GM04504 (cell line): ENCODE measurements at places on chromosomes 1 and 21.

DNA sequence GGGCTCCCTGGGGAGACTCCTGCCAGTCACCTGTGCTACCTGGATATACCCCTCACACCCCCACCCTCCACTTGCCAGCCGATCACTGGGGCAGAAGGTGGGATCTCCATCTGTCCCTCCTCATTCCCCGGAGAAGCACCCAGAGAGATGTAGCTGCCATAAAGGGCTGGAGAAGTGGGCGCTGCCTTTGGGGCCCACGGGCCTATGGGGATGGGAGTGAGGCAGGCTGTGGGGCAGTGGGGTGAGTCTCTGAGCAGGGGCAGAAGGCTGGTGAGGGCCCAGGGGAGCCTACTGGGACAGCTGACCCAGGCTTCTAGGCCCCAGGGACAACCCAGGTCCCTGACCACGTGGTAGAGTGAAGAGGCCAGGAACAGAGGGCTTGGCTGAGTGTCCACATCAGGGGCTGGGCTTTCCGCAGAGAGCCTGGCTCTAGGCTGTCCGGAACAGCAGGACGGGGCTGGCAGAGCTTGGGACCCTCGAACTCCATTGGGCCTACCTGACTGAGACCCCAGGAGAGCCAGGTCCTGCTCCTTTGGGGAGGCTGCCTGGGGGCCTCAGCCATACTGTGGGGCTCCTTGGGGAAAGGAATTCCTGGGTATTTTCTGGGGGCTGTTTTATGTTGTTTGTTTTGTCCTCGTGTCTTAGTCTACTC lies 205.9 kb upstream of the VAMP3 start:
- no peak for DNase-seq

DNA sequence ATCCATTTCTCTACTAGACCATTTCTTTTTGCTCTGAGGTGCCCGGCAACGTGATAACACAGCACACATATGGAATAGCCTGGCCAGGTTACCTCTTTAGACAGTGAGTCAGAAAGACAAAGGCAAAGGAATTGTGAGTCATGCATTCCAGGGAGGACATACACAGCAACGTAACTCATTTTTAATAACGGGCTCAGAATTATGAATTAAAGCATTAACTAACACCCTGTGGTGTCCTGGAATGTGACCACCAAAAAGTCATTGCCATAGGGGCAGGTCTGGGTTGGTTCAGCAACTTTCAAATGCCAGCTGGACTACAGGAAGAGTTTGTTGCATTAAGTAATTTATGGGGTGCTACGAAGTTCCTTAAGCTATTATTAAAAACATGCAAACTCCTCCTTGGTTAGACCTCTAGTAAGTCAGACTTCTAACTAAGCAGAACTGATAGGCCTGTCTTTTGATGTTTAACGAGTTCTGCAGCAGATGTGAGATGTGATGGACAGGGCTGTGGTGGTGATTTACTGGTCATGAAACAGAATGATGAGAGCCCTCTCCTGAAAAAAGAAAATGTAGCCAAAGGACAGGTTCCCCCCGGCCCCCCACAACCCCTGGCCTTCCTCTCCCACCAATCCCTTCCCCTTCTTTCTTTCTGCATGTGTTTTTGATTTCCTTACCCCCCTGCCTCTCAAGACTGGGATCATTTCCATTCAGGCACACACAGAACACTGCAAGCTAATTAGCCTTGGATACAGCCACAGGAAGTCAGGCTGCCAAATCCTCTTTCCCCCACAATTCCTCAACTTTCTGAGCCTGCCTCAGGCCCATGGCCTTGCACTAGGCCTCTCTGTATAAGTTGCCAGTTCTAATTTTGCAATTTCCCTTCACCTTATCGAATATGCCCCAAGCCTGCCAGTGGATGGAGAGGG lies 88.9 kb upstream of the HAO2 start:
- peak; percentile 68 for DNase-seq

DNA sequence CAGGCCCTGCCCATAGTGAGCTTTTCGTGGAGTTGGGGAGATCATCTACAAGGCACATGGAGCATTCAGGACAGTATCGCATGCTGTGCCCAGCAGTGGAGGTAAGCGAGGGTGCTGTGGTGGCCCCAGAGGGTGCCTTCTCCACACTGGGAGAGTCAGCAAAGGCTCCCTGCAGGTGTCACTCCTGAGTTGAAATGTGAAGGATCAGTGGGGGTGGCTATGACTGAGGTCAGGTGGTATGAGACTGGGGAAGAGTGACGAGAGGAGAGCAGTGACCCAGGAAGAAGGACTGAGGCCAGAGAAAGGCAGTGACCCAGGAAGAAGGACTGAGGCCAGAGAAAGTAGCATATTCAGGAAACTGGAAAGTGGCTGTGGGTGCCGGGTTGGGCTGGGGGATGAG lies 53.0 kb downstream of the SPAG17 start:
- DNase-seq, result no peak

GRCh38 chr1:8011923-8012858 lies 13.9 kb downstream of the ERRFI1 start:
- no peak for DNase-seq

DNA sequence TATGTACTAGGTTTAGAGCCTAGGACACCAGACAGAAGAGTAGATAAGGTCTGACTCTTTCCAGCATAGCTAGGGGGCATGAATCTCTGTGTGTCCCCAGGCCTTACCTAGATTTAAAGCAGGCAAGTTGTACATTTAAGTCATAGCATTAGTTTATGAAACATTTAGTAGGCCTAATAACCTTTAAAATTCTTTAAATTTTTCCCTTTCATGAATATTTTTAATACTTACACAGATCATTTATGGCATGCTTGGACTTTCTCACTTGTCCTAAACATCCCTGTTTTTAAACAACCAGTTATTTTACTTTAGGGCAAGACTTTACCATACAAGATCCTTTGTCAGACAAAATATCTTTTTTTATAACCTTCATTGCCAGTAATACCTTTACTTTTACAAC lies 258.4 kb upstream of the ZRANB2 start:
- no peak for DNase-seq

GRCh38 chr1:58773406-58773840 lies 10.4 kb downstream of the JUN start:
- no peak for DNase-seq

DNA sequence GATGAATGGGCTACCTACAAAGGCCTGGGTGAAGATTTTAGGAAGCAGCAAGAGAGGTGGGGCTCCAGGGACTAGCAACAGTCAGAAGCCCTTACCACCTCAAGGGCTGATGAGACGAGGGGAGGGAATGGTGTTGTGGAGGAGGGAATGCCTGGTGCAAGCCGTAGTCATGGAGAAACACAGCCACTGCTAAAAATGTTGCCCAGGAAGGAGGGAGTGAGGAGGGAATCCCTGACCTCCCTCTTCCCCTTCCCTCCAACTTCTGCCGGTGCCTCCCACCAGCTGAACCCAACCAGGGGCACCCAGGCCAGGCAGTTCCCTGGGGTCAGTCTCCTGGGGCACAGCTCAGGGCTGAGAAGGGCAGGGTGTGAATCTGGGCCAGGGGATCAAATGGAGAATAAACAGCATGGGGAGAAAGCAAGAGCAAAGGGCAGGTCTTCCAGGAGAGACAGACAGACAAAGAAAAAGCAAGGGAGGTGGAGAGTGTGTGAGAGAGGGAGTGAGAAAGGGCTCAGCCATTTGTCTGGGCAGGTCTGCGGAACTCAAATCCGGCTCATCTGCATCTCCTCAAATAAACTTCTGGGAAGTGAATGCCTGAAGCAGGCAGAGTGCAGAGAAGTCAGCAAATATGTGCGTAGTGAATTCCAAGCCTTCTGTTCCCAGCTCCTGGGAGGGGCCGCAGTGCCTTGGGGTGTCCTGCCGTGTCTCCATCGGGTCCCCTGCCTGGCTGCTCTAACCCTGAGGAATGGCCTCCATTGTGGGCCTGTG lies 27.1 kb upstream of the POU3F1 start:
- no peak for DNase-seq

DNA sequence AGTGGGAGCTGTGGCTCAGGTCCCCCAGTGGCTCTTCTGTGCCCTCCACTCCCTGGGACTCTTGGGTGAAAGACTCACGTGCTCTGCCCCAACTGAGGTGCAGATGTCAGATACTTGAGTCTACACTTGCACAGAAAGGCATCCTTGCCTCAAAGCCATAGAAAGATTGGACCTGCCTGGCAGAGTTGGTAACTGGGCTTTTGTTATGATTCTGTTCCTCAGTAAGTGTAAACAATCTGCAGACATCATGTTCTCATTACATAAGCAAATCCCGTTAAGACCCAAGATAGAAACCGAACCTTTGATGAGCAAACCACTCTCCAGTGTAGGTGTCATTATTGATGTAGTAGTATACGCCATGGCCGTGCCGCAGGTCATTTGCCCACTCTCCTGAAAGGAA lies 10.0 kb downstream of the RSPH1 start:
- DNase-seq, result no peak

GRCh38 chr1:226112626-226113025 lies 50.1 kb downstream of the H3-3A start:
- DNase-seq, result no peak
